ENCODE measurements at places on chromosomes 2 and 18. TPM values are rescaled to one million over a fixed set of nuclear protein-coding genes. Genes with fewer than 3 reads are reported as not detected.

- no peaks in the 10 kb centered on the region for H3K36me3 ChIP-seq
- no peak overlapping the region for H3K27ac ChIP-seq
- no peaks in the 10 kb centered on the region for H3K27me3 ChIP-seq
- no peak overlapping the region for H3K4me3 ChIP-seq
These were observed 6.6 kb upstream of the OXER1 start for GRCh38 chr2:42770288-42771131.

- no peaks in the 10 kb centered on the region for H3K27me3 ChIP-seq
- no peak overlapping the region for H3K27ac ChIP-seq
- no peaks in the 10 kb centered on the region for H3K4me1 ChIP-seq
- H3K4me3 ChIP-seq = no peak overlapping the region
These were observed 481.6 kb downstream of the EIPR1 start for GRCh38 chr2:2896011-2896410.

Gene MAP2
- 51.6 TPM for total RNA-seq

Gene SERPINB11
- total RNA-seq = not detected

Gene PPP1R1C
- not detected for total RNA-seq

DNA sequence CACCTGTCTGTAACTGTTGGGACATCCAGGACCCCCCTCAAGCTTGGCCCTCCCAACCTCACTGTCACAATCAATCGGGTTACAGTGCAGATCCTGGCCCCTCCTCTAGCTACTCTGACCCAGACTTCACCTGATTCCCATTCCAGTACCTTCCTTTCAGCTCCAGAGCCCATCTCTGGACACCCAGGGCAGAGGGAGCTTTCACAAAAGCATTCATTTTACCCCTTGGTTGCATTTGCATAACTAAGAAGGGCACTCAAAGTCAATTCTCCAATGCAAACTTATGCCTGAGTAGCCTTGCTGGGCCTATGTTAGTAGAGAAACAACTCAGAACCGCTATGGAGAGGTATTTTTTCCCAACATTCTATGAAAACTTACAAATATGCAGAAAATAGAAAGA lies 7.4 kb downstream of the ZAP70 start:
- H3K4me1 ChIP-seq = no peaks in the 10 kb centered on the region
- no peaks in the 10 kb centered on the region for H3K36me3 ChIP-seq
- H3K4me3 ChIP-seq = no peak overlapping the region
- no peak for DNase-seq
- H3K27ac ChIP-seq = no peak overlapping the region
- H3K27me3 ChIP-seq = no peaks in the 10 kb centered on the region

- no peak overlapping the region for H3K27ac ChIP-seq
- no peaks in the 10 kb centered on the region for H3K4me1 ChIP-seq
- DNase-seq = no peak
- no peaks in the 10 kb centered on the region for H3K36me3 ChIP-seq
- H3K4me3 ChIP-seq = no peak overlapping the region
- H3K27me3 ChIP-seq = no peaks in the 10 kb centered on the region
These were observed 21.5 kb upstream of the REEP1 start for GRCh38 chr2:86358957-86359356.

GRCh38 chr2:45748239-45748638 lies 96.8 kb downstream of the PRKCE start:
- peaks cover 8% of the 10 kb centered on the region for H3K4me1 ChIP-seq
- no peaks in the 10 kb centered on the region for H3K27me3 ChIP-seq
- H3K4me3 ChIP-seq = no peak overlapping the region
- no peak for DNase-seq
- no peak overlapping the region for H3K27ac ChIP-seq

DNA sequence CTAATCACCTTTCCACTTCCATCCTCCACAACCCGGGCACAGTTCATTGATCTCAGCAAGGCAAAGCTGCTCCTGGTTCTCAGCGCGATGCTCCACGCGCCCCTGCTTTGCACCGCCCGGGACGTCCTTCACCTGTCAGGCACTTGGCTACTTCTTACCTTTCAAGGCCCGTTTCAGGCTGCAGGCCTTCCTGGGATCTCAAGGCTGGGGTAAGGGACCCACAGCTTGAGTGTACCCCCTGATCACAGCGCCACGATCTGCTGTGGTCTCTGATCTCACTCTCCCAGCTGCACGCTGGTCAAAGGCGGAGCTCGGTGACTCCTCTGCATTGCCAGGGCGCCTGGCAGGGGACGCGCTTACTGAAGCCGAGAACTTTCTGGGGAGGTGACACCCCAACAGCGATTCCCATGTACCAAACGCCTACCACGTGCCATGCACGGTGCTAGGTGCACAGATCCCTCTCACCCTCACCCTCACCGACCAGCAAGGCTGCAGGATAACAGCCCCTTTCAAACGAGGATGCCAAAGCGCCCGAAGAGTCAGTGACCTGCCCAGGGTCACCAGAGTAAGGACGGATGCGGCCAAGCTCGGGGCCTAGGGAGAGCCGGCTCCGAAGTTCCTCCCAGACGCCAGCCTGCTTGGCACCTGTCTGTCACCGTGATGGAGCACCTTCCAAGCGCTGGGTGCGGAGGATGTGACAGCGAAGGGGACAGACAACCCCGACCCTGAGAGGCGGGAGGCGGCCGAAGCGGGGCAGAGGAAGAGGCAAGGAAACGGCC lies 818 bp downstream of the ITGB1BP1 start:
- peak overlapping the region; percentile 88 for H3K27ac ChIP-seq
- DNase-seq = no peak
- no peaks in the 10 kb centered on the region for H3K36me3 ChIP-seq

- H3K27me3 ChIP-seq = no peaks in the 10 kb centered on the region
- H3K27ac ChIP-seq = no peak overlapping the region
- H3K4me1 ChIP-seq = no peaks in the 10 kb centered on the region
- no peaks in the 10 kb centered on the region for H3K36me3 ChIP-seq
- no peak for DNase-seq
These were observed 232.6 kb upstream of the PXDN start for GRCh38 chr2:1976728-1977416.

GRCh38 chr2:226446406-226447001 lies 353.1 kb downstream of the IRS1 start:
- no peak overlapping the region for H3K4me3 ChIP-seq
- no peaks in the 10 kb centered on the region for H3K4me1 ChIP-seq
- H3K27ac ChIP-seq = no peak overlapping the region
- no peak for DNase-seq
- H3K36me3 ChIP-seq = no peaks in the 10 kb centered on the region
- no peaks in the 10 kb centered on the region for H3K27me3 ChIP-seq

- no peaks in the 10 kb centered on the region for H3K27me3 ChIP-seq
- H3K4me1 ChIP-seq = peaks cover 13% of the 10 kb centered on the region
- no peak overlapping the region for H3K27ac ChIP-seq
- H3K36me3 ChIP-seq = no peaks in the 10 kb centered on the region
- no peak for DNase-seq
These were observed 58.6 kb upstream of the ALPP start for GRCh38 chr2:232319803-232320442.

DNA sequence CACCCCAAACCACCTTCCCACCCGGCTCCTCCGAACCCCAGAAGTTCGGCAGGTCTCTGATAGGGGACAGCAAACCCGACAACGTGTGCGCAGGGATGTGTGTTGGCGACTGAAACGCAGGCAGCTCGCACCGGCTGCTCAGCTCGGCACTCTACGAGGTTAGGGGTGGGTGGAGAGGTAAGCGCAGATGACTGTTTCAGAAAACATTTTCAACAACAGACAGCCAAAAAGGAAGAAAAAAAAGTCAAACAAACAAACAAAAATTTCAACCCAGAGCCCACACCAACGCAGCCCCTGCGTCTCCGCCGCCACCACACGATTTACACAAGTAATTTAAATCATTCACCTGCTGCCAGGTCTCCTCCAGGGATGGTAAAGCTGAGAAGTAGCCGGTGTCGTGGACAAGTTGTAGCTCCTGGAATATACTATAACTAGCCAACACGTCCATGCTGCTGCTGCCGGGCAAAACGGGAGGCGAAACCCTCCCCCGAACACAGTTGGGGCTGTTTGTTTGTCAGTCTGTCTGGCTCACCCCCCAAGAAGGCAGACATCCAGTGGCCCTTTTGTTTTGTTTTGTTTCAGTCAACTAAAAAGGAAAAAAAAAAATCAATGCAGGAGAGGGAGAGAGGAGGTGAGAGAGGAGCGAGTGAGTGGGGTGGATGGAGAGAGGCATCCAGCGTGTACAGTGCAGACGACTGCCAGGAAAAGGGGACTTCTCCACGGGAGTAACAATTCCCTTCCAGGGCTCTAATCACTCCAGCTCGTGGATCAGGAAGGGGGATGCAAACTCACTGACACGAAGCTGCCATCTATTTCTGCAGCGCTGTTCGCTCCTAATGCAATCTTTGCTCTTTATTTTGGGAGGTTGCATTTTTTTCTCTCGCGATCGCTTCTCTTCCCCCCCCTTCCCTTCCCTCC lies at the start of gene KLF7:
KLF7 (minus strand) TSS at position 828 of the 918 bp plus-strand sequence; CDS start at position 448, 380 bp downstream.
- no peaks in the 10 kb centered on the region for H3K36me3 ChIP-seq
- peak within 1 kb of the TSS; percentile 95 for H3K4me3 ChIP-seq
- peak; percentile 14 for DNase-seq
- H3K27ac ChIP-seq = peak within 1 kb of the TSS; percentile 100
